NCI-H460 (cell line): ENCODE measurements at places on chromosomes 11 and 22.

- no peak for DNase-seq
Measured at GRCh38 chr11:35272391-35272902, 133.5 kb downstream of the CD44 start.

- DNase-seq: no peak
Measured at GRCh38 chr11:56950510-56950909, 38.2 kb upstream of the OR5AK2 start.

DNA sequence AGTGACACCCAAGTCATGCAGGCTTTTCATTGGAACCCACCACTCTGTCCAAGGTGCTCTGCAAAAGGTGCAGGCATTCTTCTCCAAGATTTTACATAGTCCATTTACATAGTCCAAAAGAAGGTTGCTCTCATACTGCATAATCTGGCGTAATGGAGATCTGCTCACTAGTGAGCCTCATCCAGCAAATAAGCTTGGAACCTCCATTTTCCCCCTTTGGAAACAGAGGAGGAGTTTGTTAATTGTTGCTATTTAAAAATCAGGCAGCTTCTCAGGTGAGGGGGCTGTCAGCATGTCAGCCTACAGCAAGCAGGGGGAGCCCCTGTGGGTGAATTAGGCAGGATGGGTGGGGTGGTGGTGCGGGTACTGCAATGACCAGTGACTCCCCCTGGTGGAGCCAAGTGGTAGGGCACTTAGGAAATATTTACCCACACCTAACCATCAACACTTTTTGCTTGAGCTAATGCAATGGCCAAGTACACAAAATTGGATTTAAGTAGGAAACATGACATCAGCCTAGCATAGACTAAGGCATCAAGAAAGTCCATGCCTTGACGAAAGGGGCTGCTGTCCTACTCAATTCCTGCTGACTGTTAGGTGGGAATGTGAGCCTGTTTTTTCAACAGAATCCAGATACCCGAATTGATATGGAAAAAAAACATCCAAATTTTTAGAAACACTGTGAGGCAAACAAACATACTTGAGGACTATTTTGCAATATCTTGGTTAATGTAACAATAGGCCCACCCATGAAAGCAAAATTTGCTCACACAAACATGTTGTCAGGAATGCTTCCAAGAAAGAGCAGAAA lies 64.5 kb downstream of the AMBRA1 start:
- DNase-seq: peak; percentile 15

GRCh38 chr11:10301656-10302358 lies 3.1 kb upstream of the ADM start:
- DNase-seq: no peak

DNA sequence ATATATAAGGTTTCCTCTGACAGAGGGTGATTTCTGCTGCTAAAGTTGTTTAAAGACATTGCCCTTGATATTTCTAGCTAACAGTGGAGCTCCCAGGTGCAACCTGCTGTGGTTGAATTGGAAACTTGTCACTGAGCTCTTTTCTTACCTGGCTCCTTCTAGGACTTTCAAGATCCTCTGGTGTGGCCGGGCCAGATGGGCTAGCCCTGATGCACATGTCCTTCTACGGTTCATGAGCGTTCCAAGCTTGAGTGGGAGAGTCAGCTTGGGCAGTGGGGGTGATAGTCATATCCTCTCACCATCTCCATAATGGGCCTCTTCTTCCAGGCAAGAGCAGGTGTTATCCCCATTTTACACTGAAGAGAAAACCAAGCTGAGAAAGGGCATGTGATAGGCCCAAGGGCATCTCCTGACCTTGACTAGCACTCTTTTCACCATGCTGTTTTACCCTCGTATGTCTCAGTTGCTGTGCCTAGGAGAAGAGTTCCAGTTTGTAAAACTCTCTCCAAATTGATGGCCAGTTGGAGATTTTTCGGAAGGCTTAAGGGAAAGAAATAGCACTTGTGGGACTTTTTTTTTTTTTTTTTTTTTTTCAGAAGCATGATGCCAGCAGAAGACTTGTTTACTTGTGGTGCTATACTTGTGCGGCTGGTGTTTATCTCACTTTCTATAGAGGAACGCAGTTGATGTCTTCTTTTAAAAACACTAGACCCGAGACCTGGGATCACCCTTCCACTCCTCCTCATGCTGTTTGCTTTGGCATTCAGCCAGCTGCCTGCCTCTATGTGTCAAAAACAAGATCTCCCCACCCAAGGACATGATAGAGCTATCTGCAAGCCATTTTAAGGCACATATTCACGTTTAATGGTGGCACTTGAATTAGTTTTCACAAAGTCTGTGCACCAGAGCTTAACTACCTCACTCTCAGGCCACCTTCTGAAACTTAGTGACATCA lies 32.6 kb downstream of the TEAD1 start:
- DNase-seq: no peak

- DNase-seq: no peak
Measured at GRCh38 chr11:111355956-111356659, 23.0 kb downstream of the POU2AF1 start.

GRCh38 chr11:134362192-134362901 lies 30.6 kb downstream of the GLB1L2 start:
- DNase-seq: no peak

DNA sequence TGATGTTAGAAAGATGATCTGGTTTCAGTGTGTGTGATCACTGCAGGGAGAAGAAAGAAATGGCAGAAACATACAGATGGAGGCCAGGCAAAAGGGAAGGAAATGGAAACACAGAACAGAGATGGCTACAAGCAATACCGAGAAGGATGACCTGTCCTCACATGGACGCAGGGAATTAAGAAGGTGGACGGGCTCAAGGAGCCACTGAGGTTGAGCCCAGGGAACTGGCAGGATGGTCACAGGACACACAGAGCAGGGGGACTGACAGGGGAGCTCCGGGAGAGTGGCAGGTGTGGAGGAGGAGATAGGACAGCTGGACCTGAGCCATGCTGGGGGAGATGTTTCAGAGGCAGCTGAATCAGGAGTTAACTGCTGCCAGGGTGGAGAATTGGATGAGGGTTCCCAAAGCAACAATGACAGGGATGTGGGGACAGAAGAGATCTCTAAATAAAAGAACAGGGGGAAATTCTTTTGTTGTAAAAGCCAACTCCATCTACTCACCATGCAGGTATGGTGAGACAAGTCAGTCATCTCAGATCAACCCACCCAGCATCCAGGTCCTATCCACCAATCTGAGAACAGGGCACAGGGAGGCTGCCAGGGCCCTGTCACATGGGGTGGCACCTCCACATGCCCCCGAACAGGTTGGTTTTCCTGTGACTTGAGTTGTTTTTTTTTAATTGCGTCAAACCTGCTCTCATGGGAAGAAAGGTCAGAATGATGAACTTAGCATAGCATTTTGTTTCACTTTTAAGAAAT lies 26.3 kb downstream of the KLHL22 start:
- DNase-seq: no peak

GRCh38 chr22:28813772-28814518 lies 13.6 kb upstream of the XBP1 start:
- no peak for DNase-seq

DNA sequence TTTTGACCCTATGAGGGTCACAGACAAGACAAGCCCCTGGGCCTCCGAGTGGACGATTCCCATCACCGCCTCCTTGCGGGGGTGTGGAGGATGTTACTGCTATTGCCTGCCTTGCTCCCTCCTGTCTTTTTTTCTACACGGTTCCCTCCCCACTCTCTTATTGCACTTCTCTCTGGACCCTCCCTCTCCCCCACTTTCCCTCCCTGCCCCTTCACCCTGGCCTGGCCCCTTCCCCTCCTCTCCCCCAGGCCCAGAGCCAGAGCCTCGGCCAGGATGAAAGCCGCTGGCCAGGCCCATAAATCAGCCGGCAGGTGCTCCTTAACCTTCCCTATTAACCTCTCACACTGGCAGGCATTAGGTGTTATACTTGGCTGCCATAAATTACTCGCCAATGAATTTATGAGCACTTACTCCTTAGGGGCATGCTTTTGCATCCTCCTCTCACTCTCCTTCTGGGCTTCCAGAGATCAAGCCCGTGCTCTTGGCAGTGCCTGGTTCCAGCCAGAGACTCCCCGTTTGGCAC lies 18.3 kb upstream of the ALX4 start:
- DNase-seq: no peak

DNA sequence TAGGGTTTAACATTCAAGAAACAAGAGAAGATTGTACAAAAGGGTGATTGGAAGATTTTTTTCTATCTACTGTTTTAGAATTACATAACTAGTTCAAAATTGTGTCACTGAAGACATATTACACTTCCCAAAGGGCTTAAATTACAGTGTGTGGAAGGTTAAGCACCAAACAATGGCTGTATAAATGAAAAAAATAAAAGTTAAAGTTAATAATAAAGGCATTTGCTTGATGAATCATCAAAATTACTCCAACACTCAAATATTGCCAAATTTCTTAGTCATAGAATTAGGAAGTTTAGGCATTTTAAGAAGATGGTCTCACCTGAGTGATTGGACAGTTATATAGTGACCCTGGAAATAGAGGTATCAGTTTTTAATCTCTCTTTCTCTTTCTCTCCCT lies 227.6 kb upstream of the CARD18 start:
- no peak for DNase-seq

DNA sequence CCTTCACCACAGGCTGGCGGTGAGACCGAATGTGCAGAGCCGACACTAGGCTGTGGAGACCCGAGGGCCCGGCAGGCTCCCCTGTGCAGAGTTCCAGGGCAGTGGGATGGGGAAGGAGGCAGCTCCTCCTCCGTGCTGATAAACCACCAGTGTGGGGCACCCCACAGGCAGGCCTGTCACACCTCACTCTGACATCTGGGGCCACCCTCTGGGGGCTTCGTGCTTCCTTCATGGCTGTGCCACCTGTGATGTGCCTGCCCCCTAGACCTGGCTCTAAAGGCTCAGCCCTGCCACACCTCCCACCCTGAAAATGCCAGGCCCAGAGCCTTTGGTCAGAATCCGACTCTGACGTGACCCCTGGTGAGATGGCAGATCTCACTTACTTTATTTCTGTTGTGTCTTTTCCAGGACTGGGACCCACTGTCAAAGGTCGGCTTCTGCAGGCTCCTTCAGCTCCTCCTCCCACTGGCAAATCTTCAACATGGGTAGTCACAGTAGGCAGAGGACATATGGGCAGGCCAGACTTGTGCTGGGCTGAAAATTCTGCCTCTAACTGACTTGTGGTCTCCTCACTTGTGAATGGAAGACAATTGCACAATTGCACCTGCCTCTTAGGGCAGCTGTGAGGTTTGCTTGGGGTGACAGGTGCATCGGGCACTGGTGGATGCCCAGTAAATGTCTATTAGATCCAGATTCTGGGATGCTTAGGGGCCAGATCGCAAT lies 46.2 kb upstream of the TSKU start:
- DNase-seq: no peak

GRCh38 chr22:23267226-23268043 lies 87.1 kb downstream of the BCR start:
- no peak for DNase-seq

DNA sequence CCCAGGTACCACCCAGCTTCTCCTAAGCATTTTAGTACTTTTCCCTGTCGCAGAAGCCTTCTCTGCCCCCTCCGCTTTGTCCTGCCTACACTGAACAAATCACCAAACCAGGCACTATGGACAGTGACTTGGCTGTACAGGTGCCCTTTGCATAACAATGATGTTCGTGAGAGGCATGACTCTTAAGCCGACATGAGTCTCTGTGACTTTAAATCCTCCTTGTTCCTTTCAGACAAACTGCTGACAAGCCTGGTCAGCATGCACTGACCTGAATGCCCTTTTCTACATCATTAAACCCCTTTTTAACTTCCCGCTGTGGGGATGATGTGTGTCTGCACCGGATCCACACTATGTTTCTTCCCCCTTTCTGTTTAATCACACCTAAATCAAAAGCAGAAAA lies 16.6 kb downstream of the CAVIN3 start:
- no peak for DNase-seq

GRCh38 chr11:106178361-106178760 lies 100.9 kb downstream of the AASDHPPT start:
- DNase-seq: no peak

GRCh38 chr11:10414659-10415058 lies 40.4 kb upstream of the AMPD3 start:
- no peak for DNase-seq

DNA sequence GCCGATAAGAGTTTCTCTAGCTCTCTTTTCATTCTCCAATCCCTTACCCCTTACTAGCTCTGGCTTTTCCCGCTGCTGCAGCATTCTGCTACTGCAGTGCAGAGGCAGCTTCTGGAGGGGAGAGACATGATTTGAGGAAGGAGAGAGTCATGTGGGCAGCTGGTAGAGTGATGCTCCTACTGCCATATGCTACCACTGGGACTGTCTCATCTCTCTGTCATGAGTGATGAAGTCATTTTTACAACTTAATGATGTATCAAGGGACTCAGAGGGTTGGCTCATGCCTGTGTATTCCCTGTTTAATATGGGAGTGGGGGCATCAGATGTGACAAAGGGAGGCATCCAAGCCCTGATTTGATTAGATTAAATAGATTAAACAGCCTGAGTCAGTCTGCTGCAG lies 11.3 kb downstream of the SLC17A6 start:
- no peak for DNase-seq

- DNase-seq: no peak
Measured at GRCh38 chr22:49604732-49605302, 222.9 kb downstream of the BRD1 start.

DNA sequence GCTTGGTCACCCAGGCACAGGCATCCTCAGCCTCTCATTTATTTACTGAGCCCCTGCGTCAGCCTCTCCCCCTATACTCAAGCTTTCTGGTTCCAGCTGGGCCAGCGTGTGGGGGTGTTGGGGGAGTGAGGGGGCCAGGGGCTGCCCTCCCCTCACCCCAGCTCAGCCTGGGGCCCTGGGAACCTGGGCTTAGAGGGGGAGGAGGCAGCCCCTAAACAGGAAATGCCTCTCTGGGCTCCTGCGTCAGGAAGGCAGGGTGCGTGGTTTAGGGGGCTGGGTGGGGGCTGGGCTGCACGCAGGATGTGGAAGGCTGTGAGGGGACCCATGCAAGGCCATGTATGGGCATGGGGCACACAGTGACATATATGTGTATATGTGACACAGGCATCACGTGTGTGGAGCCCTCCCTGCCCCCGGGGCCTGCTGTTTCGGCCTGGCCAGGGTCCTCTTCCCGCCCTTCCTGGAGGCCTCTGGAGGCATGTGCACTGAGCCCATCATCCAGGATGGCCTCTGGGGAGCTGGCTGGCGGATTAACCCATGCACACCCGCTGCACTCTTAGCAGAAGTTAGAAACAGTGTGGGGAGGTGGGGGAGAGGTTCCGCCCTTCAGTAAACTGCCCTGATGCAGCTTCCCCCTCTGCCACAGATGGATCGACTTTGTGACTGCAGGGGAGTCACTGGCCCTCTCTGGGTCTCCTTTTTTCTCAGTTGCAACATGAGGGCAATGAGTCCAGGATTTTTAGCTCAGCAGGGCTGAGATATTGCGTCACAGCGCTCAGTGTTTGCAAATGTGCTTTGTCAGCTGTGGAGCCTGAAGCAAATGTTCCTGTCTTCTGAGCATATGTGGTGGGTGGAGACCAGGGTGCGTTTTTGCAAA lies 1.1 kb upstream of the CD248 start:
- no peak for DNase-seq
